ENCODE measurements at places on chromosomes 6 and 20.

DNA sequence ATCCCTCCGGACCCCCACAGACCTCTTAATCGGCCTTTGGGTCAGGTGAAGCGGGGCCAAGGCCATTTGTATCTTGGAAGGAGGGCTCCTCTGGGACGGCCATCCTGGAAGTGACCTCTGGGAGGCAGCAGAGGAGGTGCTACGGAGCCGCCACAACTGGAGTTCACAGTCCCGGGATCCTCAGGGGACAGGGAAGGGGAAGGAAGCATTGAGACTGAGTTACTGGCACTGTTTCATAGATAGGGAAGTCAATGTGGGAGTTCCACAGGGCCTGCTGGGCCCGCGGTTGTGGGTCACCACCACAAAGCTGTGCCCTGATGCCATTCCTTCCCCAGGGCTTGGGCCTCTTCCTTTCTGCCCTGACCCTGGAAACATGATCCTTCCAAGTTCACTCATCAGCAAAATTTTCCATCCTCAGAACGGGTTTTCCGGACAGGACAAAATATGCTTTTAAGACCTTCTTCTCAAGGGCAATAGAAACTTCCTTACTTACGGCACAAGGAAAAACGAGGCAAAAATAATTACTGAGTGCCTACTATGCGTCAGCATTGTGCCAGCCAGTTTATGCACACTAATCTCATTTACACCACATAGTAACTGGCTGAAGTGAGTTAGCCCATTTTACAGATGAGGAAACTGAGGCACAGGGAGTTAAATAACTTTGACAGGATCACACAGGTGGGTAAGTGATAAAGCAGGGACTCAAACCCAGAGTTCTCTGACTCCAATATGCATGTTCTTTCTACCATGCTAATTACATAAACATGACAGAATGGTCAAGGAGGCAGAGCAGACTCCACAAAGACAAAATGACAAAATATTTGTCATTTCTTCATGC, 143.8 kb downstream of the UNC5CL start:
- DNase-seq: peak; percentile 52

DNA sequence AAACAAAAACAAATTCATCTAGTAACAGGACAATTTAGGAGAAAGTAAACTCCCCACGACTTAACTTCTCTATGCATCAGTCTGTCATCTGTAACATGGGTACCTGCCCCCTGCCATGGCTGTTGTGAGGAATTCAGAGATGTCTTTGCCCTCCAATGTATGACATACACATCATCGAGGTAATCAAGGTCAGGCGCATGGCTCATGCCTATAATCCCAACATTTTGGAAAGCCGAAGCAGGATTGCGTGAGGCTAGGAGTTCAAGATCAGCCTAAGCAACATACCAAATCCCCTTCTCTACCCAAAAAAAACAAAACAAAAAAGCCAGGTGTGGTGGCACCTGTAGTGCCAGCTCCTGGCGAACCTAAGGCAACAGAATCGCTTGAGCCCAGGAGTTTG, 9.0 kb downstream of the EEF1A1 start:
- DNase-seq: no peak

GRCh38 chr6:35677456-35677855, 11.3 kb downstream of the FKBP5 start:
- DNase-seq: no peak

- DNase-seq: no peak
Observed at GRCh38 chr6:121780325-121781321, 345.2 kb downstream of the GJA1 start.

DNA sequence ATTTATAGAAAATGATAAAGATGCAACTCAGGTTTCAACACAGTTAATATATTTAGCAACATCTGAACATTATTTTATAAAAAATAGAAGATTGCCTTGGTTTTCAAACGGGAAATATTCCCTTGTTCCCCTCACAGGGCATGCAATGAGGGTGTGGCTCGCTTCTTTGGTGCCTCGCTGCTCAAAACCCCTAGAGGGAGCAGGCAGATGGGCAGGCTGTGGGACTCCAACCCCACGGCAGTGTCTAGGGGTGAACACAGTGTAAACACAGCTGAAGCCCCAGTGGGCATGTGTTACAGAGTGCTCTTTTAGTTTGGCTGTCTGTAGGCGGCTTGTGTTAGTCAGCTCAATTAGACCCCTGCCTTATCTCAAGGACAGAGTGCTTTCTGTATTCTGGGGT, 560.8 kb upstream of the IMPG1 start:
- no peak for DNase-seq

DNA sequence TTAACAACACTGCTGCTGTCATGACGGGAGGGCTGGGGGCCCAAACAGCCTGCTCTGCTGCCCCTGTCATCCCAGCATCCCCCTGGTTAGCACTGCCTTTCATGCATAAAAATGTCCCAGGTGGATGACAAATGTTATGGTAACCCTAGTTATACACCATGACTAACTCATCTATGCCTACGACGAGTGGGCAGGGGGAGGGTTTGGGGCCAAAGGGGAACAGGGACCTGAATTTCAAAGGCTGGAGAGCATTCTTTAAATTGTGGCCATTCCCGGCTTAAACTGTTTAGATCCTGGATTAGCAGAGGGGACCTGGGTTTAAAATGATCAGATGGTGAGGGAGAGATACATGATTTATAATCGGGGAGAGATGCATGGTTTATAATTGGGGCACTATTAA, 24.4 kb downstream of the GNAS-AS1 start:
- DNase-seq: no peak

DNA sequence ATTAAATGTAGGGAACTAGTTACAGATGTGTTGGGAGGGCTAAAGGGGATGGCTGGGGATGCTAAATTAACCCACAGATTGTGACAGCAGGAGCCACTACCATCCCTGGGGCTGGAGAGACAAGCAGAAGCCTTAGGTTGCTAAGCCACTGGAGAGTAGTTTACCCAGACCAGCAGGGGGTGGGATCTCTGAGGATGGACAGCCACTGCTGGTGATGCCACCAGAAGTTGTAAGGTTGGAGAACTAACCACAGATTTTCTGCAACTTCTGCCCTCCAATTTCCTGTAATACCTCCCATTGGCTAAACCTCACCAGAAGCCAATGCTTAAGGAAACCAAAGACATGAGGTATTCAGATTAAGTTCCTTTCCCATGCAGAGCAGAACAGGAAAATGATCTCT, 139.6 kb upstream of the NOX3 start:
- DNase-seq: no peak

GRCh38 chr6:149336609-149336928, 19.1 kb downstream of the TAB2 start:
- no peak for DNase-seq

- no peak for DNase-seq
Observed at GRCh38 chr6:84788689-84789088, 24.3 kb upstream of the TBX18 start.

GRCh38 chr6:163538331-163538730, 123.8 kb downstream of the QKI start:
- no peak for DNase-seq

- DNase-seq: no peak
Observed at GRCh38 chr6:43695215-43695966, 7.8 kb upstream of the MRPS18A start.

DNA sequence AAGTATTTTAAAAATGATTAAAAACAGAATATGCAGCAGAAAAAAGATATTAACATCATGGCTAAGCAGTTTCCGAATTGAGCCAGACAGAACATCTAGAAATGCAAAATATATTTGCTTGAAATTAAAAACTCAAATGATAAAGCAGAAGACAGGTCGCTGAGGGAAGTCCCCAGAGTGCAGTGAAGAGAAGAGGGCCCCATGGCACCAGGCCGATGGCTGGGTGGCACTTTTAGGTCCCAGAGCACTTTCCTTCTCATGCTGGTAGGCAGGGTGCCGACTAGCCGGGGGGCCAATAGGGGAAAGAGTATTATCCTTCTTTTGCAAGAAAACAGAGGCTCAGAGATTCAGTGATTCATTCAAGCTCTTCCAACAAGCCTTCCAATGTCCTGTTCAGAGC, 58.9 kb downstream of the MYH7B start:
- DNase-seq: no peak

- no peak for DNase-seq
Observed at GRCh38 chr6:21800948-21801438, 207.4 kb downstream of the SOX4 start.

- DNase-seq: no peak
Observed at GRCh38 chr6:168192195-168192900, 113.3 kb upstream of the FRMD1 start.

GRCh38 chr6:113437566-113437965, 419.6 kb upstream of the MARCKS start:
- DNase-seq: no peak

GRCh38 chr20:37231947-37232630, 29.5 kb downstream of the GHRH start:
- no peak for DNase-seq

DNA sequence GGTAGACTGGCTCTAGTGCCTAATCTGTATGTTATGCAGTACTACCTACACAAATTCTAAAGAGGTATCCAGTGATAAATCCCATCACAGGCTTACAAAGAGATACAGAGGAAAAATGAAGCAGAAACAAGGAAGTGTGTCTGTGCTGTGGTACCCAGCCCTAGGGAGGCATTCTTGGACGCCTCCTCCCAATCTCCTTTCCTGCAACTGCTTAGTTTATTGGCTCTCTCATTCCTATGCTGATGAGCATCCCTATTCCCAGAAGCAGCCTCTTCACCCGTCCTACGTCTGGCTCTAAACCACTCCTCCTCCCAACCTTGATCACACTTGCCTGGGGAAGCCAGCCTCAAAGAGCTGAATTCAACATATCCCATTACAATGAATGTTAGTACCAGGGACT, 34.5 kb upstream of the TGM6 start:
- DNase-seq: no peak

- DNase-seq: no peak
Observed at GRCh38 chr20:40414843-40415615, 274.0 kb downstream of the MAFB start.

GRCh38 chr6:8672882-8673281, 237.5 kb upstream of the SLC35B3 start:
- no peak for DNase-seq

DNA sequence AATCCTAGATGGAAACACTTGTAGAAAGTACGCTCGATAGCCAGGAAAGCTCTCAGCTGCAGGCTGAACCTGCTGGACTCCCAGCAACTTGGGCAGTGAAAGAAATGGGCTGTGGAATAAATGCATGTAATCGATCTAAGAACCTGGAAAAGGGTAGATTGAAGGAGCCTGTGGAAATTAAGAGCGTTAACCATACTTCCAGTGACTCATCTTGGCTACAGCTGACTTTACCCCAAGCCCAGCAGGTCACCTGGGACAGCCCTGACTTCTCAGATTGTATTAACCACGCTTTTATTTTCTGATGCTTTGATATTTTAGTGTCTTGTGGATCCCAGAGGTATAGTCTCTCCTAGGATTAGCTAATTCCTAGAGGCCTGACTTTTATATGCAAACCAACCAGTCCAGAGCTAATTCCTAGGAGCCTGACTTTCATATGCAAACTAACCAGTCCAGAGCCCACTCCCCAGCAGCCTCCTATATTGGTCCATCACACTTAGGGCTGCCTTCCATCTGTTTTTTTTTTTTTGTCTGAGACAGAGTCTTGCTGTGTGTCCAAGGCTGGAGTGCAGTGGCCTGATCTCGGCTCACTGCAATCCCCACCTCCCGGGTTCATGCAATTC, 86.3 kb downstream of the GMPR start:
- DNase-seq: no peak

DNA sequence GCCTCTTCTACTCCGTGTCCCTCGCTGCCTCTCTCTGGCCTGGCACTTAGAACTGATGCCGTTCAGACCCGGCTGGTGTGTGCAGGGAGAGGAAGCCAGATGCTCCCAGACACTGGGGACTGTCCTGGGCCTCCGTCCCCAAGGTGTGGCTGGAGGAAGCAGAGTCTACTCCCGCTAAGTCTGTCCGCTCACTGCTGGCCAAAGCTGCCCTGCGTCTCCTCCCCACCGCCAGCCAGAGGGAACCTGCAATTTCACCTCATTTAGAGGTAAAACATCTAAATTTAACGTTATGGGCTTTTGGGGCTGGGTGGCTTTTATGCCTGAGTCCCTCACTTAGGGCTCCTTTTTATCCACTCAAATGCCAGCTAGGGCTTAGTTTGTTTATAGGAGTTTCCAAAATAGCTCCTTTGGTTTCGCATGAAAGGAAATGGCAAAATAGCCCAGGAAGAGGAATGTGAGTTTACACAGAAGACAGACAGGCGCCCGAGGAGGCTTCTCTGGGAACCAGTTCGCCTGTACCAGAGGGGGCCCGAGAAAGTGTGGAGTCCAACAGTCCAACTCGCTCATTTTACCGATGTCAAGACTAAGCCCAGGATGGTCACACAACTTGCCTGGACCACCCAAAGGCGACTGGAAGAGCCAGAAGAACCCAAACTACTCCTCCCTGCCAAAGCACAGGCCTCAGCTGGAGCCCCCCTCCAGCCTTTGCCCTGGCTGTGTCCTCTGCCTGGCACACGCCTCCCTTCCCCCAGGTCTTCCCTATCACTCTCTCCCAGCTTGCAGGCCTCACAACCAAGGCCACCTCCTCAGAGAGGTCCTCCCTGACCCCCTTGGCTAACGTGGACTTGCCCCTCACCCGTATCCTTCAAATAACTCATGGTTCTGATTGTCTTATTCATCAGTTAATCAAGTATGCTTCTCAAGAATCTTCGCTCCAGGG, 54.5 kb downstream of the RIPOR3 start:
- no peak for DNase-seq
